Stimulated activated CD4-positive, alpha-beta T cell treated with anti-CD3 and anti-CD28 coated beads, Interleukin-1b, Interleukin-23, amount 100 ng/mL, for 1 hour (primary cell): ENCODE measurements at places on chromosomes 4 and X.

DNA sequence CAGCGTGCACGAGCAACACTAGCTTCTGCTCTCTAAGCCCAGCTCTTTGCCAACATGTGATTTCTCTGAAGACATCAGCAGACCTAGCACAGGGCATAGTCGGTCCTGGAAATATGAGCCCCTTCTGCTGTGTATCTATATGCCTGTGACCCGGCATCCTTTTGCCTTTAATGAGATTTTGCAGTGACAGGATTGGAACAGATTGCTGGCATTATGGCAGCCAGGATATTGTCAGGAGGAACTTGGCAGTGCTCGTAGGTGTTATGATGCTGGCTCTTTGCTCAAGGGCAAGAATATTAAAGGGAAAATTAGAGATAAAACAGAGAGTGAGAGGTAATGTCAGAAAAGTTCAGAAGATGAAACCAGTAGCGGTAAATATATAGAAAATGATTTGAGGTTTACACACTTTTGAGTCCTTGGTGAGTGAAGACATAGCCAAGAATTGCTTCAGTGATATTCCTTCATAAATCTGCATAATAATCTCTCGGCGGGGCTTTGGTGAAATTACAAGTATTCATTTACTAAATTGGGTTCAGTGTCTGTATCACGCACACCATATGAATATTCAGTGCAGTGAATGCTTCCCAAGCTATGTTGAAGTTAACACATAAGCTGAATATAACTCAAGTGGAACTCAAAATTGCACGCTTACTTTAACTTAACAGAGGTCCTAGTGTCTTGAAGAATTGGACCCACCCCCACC, 502.1 kb upstream of the NR3C2 start:
- no peak for DNase-seq

DNA sequence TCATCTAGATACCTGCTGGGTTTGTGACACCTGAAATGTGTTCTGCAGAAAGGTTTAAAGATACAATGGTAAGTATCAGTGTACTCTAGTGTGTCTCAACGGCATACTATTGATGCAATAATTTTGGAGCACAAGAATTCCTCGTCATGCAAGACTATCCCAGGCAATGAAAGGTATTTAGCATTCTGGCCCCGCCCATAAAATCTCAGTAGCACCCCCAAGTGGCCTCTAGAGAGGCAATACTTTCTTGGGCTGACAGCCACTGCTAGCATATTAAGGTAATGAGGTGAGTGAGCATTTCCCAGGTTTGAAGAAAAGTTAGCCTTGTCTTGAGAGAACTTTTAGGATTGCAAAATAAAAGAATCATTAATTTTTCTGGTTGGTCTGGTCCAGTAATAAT, 24.0 kb downstream of the TAB3 start:
- no peak for DNase-seq

DNA sequence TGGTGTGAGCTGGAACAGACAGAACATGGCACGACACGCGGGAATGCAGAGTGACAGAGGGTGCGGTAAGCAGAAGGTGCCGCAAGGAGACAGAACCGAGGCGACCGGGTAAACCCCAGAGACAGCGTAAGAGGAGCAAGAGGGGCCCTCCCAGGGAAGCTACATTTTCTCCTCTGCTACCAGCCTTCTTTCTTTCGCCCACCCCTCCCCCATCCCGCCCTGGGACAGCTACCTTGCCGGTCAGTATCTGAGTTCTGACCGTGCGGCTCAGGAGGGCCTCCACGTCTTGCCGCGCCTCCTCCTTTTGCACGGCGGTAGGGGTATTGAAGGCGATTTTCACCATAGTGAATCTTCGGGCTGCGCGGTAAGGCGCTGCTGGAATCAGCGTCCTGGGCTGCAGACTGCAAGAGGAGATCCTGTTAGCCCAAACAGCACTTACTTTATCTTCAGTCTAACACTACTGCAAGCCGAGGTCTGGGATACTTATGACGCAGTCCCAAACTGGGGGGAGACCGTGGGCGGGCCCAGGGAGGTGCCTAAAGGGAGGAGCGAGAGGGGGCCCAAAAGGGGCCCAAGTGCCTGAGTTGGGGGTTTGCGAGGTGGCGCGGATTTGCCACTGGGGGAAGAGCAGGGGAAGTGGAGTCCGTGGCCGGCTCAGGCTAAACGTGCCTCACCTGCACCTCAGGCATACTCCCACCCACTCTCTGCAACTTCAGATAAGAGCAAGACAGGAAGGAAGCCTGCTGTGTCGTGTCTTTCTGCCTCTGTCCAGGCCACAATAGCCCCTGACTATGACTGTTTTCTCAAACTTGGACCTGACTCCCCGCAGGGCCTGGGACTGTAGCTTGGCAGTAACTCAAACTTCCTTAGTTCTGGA, at the start of gene ITM2A:
Gene ITM2A (minus strand): TSS at position 462 of the 877 bp plus-strand sequence. CDS start 119 bp downstream, at position 343.
- peak; percentile 28 for DNase-seq

DNA sequence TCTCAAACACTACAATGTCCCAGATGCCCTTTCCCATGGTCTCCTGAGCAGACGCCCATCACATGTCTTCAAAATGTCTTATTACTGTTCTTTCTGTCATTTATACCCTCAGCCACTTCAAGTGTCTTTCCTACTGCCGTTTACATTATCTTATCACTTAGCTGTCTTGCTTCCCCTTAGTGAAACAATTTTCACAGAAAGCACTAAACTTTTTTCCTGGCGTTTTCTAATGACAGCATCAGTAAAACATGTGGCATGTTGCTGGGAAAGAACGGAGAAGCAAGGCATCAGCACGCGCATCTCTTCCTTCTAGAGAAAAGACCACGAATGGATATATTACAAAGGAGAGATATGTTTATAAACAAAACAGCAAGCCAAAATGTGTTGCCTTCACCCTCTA, 189.7 kb upstream of the SLIT2 start:
- DNase-seq = no peak

GRCh38 chrX:39936886-39937770, 160.6 kb downstream of the BCOR start:
- no peak for DNase-seq

GRCh38 chr4:148330161-148330560, 112.1 kb downstream of the NR3C2 start:
- no peak for DNase-seq

DNA sequence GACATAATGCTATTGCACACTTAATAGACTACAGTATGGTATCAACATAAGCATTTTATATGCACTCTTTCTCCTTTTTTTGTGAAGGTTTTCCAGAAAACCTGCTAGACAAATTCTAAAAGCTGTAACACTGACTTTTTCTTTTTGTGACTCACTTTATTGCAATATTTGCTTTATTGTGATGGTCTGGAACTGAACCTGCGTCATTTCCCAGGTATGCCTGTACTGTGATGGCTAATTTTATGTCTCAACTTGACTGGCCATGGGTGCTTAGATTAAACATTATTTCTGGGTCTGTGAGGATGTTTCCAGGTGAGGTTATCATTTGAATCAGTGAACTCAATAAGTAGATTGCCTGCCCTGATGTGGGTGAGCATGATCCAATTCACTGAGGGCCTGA, 35.5 kb upstream of the LAMP2 start:
- no peak for DNase-seq

DNA sequence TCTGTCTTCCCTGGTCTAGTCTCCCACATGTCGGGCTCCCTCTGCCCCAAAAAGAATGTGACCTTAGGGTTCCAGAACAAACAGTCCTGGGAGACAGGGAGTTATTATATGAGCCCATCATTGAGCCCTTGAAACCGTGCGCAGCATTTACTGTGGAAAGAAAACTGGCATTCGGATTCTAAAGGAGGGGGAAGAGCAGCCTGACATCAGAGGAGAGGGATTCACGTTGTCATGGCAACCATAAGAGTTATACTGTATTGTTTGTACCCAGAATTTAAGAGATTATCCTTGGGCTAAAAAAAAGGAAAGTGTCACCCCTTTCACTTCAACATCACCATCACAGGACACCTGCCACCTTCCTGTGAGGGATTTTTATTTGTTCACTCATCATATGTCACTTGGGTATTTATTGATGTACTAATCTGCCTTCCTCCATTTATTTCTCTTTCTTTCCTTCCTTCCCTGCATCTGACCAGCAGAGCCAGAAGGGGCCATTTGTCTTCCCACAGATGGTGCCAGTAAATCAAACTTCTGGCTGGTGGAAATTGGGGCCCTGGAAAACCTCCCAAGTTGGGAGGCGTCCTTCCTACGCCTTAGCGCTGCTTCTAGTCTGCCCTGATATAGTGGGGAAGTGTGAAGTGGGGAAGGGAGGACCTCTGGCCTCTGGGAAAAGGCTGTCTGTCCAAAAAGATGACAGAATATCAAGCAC, 64.9 kb upstream of the FRMPD3 start:
- DNase-seq = no peak

- no peak for DNase-seq
Measured at GRCh38 chrX:22690116-22690515, 309.6 kb upstream of the DDX53 start.

DNA sequence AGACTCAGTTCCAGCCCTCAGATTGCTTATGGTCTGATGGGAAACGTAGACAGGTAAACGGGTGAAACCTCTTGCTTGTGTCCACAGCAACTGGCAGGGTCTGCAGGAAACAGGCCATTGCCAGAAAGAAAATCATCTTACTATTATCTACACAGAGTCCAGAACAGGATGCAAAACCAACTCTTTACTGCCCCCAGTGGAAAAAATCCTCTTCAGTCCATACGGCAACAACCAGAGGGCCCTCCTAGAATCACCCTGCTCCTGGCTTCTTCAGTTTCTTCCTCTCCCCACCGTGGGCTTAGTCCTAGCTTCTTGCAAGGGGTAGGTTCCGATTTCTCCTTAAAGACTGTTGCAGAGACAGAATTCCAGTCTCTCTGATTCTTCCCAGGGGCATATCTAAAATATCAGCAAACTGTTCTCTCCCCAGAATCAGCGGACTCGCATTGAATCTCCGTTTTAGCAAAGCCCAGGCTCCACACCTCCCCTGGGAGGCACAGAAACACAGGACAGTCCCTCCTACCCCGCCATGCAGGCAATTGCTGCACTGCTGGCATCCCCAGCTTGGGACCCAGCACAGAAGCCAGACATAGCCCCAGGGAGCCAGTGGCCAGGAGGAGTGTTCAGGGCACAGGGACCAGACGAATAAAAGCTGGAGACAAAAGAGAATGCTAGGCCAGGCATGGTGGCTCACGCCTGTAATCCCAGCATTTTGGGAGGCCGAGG, 41.0 kb upstream of the SH3RF1 start:
- DNase-seq = no peak

DNA sequence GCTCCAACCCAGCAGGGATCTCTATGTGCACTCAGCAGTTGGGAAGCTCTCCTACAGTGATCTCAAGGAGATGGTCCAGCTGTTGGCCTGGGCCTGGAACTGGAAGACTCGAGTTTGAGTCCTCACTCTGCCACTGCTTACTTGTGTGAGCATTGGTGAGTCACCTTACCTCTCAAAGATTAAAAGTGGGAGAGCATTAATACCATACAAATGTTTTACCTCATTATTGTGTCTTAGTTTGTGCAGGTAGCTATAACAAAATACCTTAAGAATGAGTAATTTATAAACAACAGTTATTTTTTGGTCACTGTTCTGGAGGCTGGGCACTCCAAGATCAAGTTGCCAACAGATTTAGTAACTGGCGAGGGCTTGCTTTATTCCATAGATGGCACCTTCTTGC, 21.4 kb upstream of the ZNF827 start:
- no peak for DNase-seq

DNA sequence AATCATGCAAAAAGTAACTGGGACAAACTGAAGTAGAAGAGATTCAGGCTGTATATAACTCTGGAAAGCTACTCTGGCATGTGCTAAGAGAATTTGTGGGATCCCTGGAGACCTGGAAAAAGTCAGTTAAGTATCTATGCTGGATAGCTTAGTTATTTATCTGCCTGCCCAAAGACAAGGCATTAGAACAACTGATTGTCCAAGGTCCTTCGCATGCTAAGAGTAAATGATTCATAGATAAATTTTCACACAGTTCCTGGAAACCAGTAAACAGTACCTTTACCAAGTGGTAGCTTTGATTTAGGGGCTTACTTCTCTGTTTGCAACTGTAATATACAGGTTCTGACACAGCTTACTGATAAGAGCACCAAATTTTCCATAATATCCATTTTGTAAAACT, 104.8 kb downstream of the ATP11C start:
- no peak for DNase-seq

- DNase-seq = no peak
Measured at GRCh38 chr4:11376146-11376545, 52.5 kb downstream of the HS3ST1 start.

- DNase-seq = no peak
Measured at GRCh38 chr4:1996866-1997611, 11.7 kb downstream of the NELFA start.

- DNase-seq = no peak
Measured at GRCh38 chr4:52263607-52264006, 212.5 kb downstream of the SPATA18 start.

DNA sequence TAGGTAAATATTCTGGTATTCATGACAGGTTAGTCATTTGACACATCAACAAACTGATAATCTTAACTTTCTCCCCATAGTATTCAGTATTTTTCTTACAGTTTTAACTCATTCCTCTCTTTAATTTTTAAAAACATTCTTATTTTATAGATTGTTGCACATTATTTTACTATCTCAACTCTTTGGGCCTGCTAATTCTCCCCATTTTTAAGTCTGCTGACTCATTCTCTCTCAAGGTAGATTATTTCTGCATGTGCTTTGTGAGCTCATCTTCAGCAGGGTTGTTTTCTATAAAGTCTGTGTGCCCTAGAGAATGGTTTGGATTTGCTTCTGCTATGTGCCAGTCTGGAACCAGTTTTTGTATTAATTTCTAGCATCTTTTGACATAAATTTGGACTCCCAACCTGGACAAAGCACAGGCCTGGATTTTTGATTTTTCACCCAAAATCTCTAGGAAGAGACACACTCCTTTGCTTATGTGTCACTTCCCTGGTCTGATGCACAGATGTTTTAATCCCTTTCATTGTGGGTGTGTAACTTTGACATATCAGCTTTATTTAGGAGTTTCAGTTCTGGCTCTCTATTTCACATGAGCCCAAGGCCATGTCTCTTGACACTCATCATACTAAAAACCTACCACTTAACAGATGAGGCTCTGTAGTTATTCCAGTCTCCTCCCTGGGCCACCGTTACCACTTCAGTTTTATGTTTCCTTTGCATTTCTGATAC, 194.3 kb upstream of the PGRMC2 start:
- DNase-seq = no peak

DNA sequence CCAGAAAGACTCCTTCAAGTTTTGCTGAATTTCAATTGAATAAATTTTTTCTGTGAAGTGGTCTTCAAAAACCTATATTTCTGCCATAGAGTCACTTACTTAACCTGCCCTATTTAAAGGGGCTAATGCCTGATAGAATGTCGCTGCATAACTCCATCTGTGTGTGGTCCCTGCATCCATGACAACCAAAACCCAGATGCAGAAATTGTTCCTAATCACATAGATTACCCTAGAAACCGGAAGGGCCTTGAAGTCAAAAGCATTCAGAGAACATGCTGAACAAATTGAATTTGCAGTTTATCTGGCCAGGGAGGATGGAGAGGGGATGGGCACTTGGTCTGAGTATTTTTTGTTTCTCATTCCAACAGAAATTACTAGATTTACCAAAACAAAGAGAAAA, 1.5 kb upstream of the PARM1 start:
- DNase-seq = no peak

DNA sequence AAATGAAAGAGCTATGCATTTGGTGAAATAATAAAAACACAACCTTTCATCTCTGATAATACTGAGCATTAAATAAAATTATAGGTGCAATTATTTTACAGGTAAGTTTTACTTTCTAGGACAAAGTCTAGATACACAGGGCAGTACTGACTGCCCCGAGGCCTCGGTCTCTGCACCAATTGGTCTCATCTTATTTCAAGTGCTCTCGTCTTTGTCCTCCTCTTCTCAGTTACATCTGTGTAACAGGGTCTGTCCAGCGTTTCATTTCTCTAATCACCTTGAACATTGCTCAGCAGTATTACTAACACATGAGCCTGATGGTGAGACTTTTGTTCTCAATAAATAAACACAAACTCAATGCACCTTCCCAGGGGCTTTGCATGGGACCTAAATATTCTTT, 44.5 kb downstream of the SORBS2 start:
- DNase-seq = no peak
